Activated CD8-positive, alpha-beta memory T cell treated with anti-CD3 and anti-CD28 coated beads for 1 hour (primary cell): ENCODE measurements at places on chromosomes 3 and 15.

DNA sequence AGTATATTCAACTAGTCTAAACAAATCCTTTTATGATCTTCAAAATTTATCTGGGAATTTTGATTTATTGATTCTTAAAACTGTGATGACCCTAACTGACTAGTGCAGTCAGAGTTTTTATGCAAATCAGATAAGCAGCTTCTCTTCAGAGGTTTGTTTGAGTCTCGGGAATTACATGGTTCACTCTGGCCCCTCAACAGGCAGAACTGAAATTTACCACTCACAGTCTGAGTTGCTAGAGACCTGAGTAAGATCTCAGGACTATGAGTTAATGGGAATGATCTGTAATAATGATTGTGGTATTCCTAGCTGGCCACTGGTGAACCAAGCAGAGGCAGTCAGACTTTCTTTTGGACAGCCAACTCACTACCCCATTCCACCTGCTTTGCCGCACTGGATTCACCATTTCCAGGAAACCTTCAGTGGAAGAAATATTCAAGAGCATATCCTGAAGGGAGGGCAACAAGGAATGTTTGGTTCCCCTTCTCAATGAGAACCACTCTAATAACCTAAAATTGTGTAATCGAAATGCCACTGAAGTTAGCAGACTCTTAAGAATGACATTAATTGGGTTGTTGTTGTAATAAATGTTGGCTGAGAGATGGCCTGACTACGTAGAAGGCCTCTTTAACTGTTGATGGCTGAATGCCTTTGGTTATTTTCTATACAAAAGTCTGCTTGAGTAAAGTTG lies 11.5 kb upstream of the DNAJC13 start:
- DNase-seq: no peak

GRCh38 chr3:152497457-152497856 lies 228.7 kb downstream of the MBNL1 start:
- no peak for DNase-seq

- no peak for DNase-seq
Observed at GRCh38 chr15:72252663-72253299, 19.6 kb downstream of the PARP6 start.

DNA sequence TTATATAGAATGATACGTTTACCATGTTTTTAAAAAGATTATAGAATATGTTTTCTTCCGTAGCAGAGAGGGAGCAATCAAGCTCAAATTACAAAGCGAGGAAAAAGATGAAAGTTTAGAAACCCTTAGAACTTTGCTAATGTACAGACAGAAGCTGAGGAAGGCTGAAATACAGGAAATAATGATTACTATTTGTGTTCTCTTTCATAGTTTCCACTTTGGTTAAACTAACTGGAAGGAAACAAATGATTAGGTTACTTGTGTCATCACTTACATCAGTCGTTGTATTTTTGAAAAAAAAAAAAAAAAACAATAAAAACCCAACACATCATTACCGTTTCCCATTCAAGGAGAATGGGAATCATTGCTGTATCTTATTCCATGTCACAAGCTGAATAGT lies 337.8 kb upstream of the CBLB start:
- no peak for DNase-seq

DNA sequence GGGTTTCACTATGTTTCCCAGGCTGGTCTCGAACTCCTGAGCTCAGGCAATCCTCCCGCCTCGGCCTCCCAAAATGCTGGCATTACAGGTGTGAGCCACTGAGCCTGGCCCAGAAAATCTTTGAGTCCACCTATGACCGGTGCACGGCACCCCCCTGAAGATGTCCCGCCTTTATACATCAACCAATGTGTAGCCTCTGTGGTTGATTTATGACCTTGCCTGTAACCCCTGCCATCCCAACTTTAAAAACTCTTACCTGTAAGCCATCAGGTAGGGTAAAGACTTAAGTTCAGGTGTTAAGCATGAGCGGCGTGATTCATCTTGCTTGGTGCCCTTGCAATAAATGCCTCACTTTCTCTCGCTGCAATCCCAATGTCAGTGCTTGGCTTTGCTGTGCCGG lies 14.5 kb upstream of the CTSH start:
- no peak for DNase-seq

DNA sequence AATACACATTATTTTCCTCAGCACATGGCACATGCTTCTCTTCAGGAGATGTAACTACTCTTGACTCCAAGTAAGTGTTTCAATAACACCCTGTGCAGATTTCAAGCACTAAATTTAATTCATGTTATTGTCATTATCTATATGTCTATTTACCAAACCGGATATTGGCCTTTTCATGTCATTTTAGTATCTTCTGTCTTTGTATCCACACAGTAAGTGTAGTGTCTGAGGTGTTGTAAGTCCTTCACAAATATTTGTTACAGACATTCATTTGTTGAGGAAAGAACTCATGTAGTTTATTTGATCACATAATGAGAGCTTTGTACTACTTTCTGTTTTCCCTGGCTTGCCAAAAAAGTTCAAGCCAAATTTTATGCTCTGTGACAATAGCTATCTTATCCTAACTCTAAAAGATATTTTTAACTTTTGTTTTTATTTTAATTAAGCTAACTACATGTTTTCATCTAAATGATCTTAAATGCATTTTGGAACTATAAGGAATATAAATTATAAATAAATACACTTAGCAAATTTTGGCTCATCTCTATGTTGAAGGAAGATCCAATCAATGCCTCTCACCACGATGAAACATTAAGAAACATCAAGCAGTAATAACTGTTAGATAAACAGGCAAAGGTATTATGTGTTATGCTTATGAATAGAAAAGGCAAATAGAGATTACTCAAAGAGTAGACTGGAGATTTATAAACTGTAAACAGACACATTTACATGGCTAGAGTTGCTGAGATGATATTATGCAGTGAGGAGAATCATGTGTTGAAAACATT lies 48.3 kb downstream of the SPTSSB start:
- DNase-seq: no peak

DNA sequence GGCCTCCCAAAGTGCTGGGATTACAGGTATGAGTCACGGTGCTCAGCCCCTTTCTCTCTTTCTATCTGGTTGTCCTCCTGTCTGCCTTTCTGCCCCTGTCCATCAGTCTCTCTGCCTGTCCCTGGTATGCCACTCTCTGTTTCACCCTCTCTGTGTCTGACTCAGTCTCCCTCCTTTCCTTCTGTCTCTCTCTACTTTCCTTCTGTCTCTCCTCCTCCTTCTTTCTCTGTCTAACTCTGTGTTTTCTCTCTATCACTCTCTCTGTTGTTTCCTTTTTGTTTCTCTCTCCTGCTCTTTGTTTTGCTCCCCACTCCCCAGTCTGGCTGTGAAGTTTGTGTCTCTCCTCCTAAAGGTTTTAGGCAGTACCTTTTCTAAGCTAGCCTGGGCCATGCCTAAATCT lies 9.1 kb upstream of the STRA6 start:
- DNase-seq: no peak

DNA sequence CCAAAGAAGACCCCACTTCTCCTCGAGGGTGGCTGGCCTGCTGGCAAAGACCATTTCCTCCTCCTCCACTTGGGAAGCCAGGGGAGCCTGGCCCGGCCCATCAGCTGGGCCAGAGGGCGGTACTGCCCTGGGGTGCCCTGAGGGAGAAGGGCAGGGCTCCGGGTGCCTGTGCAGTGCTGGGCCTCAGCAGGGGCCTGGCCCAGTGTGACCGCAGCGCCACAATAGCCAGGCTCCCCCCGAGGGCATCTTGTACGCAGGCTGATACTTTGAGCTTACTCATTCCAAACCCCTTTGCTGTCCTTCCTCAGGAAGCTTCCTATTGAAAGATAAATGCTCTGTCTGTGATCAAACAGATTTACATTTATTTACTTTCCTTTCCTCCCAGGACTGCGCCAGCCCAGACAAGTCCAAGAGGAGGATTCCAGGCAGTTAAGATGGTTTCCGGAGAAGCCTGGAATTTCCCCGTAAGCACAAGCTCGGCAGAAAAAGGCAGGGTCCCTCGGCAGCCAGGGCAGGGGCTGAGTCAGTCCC lies 240.1 kb downstream of the XXYLT1 start:
- no peak for DNase-seq

DNA sequence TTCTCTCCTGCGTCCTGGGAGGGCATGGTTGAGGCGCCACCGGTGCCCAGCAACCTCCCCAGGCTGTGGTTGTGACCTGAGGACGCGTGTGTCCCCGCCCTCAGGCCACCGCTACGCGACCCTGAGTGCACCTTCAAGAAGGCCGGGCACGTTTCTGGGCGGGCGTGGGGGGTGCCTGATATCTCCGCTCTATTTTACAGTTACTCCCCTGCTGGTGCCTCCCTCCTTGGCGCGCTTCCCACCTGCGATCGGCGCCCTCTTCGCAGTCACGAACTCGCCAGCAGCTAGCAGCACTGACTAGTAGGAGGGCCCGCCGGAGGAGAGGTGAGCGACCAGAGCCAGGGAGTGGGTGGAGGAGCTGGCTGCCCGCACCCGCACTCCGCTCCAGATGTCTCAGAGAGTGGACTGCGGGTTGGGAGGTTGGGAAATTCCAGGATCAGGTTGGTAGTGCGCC lies 43.2 kb upstream of the POLG start:
- no peak for DNase-seq

DNA sequence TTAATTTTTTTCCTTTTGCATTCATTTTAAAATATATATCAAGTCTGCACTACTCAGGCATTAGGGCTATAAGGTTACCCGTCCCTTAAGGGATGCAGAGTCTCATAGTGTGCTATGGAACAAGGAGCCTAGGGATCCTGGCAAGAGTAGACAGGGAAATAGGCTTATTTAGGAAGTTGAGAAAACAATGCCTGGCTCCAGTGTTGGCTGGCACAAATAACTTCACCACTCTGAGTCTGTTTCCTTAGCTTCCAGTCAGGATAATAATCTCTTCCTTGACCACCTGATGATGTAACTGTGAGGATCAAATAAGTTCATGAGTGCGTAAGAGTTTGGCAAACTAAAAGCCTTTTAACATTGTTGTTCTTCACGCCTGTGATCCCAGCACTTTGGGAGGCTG lies 540.8 kb upstream of the IL12A start:
- DNase-seq: no peak

DNA sequence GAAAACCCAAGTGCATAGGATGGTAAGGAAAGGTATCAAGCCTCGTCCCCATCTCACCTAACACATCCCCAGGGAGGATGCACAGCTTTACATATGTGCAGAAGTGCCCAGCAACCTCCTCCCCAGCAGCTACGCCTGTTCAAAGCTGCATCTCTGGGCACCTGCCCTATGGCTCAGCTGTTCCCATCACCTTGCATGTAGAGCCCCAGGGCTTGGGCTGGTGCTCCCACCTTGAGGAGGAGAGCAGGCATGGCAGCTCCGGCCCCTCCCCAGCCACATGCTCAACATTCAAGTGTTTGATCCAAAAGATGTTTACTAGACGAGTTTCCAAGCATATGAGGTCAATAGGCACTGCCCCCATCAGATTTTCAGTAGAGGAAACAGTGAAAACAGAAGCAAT lies 173.5 kb downstream of the ATP10A start:
- no peak for DNase-seq

DNA sequence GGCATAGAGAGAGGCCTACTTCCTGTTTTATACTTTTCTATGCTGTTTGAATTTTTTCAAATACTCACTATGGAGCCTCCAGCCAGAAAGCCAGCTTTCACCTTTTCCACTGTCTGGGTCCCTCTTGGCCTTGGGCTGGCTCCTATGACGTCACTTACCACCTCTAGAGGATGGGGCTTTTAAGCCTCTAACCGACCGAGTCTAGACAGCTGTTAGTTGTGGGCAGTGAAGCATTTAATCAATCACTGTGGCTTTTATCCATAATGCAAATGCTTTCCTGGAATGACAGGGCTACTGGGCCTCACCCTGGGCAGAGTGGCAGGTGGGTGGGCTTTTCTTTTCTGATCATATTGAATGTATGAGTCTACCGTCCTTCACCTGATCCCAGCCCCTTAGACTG lies 61.9 kb downstream of the LRRK1 start:
- DNase-seq: no peak

- no peak for DNase-seq
Observed at GRCh38 chr15:25234831-25235230, 204.0 kb downstream of the UBE3A start.

- no peak for DNase-seq
Observed at GRCh38 chr3:160227419-160227818, 2.2 kb downstream of the C3orf80 start.

- no peak for DNase-seq
Observed at GRCh38 chr3:128081226-128081625, 29.0 kb downstream of the SEC61A1 start.

- no peak for DNase-seq
Observed at GRCh38 chr3:157104521-157104920, 55.4 kb downstream of the CCNL1 start.

GRCh38 chr3:20322085-20322484 lies 136.1 kb upstream of the SGO1 start:
- no peak for DNase-seq

- no peak for DNase-seq
Observed at GRCh38 chr15:101578443-101578894, 73.7 kb downstream of the TM2D3 start.

DNA sequence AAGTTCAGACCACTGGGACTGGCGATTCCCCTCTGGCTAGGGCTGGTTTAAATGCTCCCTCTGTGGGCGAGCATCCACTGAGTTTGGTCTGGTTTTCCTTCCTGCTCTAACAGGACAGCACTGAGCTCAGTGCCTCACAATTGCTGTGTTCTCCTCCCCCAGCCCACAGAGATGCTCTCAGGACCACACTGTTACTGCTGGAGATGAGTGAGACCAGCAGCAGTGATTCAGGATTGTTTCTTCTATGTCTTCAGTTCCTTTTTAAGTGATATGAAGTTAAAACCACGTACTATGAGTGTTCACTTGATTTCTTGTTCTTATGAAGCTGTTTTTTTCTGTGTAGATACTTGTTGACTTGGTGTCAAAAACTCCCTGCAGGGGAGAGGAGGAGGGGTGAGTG lies 180.4 kb upstream of the COL8A1 start:
- DNase-seq: no peak

GRCh38 chr3:38143511-38143910 lies 5.0 kb downstream of the MYD88 start:
- DNase-seq: no peak

DNA sequence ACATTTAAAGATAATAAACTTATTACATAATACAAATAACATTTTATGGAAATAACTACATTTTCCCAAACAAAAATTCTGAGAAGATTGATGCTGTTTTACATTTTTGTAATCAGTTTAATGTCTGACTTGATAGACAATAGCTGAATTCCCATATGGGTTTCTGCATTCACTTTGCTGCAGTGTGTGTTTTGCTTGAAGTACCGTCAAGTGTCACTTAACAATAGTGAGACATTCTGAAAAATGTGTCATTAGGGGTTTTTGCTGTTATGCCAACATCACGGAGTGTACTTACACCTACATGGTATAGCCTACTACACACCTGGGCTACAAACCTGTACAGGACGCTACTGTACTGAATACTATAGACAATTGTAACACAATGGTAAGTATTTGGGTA lies 57.5 kb downstream of the USF3 start:
- no peak for DNase-seq

- DNase-seq: no peak
Observed at GRCh38 chr15:29681946-29682345, 140.3 kb downstream of the TJP1 start.
